ENCODE measurements at places on chromosomes 4 and X. TPM values are rescaled to one million over a fixed set of nuclear protein-coding genes. Genes with fewer than 3 reads are reported as not detected.

POLN gene
- 3.7 TPM for total RNA-seq

ARSH gene
- not detected for total RNA-seq

EXOC1L gene
- not detected for total RNA-seq

P2RY4 gene
- total RNA-seq: 0.09 TPM

- peak; percentile 30 for DNase-seq
Measured at GRCh38 chr4:28686618-28687017, 1826.0 kb downstream of the STIM2 start.

DNA sequence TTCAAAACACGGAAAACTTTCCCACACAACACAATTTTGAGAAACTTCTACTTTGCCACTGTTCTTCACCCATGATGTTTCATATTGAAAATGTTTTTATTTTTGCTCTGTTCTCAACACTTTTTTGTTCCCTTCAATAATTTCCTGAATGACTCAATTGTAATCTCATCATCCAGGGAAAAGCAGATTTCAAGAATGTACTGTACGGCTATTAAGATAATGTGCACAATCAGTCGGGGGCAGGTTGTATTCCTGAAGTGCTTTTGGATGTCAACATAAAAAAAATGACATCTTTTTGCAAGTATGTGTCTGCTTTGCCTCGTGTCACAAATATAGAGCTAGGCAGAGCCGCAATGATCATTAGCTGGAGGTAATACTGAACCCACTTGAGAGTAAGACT is 9.7 kb downstream of the SMPX start:
- no peak for DNase-seq

GRCh38 chr4:163505374-163505773 is 10.9 kb downstream of the TMA16 start:
- DNase-seq: peak; percentile 13

GRCh38 chrX:35700121-35700520 is 98.0 kb upstream of the MAGEB16 start:
- DNase-seq: no peak

- peak; percentile 84 for DNase-seq
Measured at GRCh38 chr4:17448689-17449088, 63.2 kb downstream of the QDPR start.

DNA sequence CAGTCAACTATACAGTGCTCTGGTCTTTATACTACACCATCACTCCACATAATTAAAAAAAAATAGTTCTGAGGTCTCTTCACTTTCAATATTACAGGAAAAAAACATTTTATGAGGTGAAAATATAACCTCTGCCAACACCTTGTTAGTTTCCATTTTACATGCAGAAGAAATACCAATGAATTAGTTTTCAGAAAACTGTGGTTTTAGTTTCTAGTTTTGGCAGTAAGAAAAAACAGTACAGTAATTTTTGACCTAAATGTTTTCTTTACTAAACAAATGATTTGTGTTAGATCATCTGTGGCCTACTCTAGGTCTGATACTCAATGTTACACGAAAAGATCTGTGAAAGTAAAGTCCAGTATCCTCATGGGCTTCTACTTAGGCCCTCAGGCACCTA is 10.0 kb downstream of the SULT1E1 start:
- no peak for DNase-seq

DNA sequence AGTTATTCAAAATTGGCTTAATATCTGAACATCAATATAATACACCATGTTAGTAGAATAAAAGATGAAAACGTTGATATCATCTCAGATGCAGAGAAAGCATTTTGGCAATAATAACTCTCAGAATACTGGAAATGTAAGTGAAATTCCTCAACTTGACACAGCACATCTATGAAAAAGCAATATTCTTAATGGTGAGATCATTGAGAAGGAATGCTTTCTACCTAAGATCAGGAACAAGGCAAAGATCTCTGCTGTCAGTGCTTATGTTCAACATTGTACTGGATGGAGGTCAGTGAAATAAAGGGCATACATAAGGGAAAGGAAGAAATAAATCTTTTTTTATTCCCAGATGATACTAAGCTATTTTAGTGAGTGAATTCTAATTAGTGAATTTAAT is 40.6 kb downstream of the MRPL1 start:
- no peak for DNase-seq
